ENCODE measurements at places on chromosomes 2 and 18. TPM values are rescaled to one million over a fixed set of nuclear protein-coding genes. Genes with fewer than 3 reads are reported as not detected.

The DCDC2C gene
- not detected for total RNA-seq

The ADRA2B gene
- total RNA-seq = not detected

The CKAP2L gene
- 25.2 TPM for total RNA-seq

The EN1 gene
- total RNA-seq = not detected

The ELOA2 gene
- total RNA-seq = not detected

The PIEZO2 gene
- total RNA-seq = 11.2 TPM

The DNAH7 gene
- total RNA-seq = 0.05 TPM

The HOXD13 gene
- total RNA-seq = not detected

The UGT1A5 gene
- not detected for total RNA-seq

The SCYGR5 gene
- total RNA-seq = not detected

The SLC9A2 gene
- not detected for total RNA-seq

The GLI2 gene
- total RNA-seq = 0.51 TPM

The RPL37A gene
- 2,952 TPM for total RNA-seq

The ARHGAP25 gene
- 2.0 TPM for total RNA-seq

The FBXO15 gene
- not detected for total RNA-seq

The SOCS6 gene
- 15.0 TPM for total RNA-seq

The NT5DC4 gene
- not detected for total RNA-seq

The OTX1 gene
- not detected for total RNA-seq

The TCF23 gene
- total RNA-seq = not detected

The PARD6G gene
- total RNA-seq = 1.8 TPM

The DNAJC5G gene
- 0.77 TPM for total RNA-seq

The C1QL2 gene
- not detected for total RNA-seq

The TMEM17 gene
- 1.2 TPM for total RNA-seq

The CRACDL gene
- 3.8 TPM for total RNA-seq

The CAPN10 gene
- 39.9 TPM for total RNA-seq

The AOX1 gene
- 0.23 TPM for total RNA-seq

The ABCG8 gene
- total RNA-seq = not detected

The WNT6 gene
- not detected for total RNA-seq

The KATNAL2 gene
- total RNA-seq = 1.3 TPM

The SEPTIN10 gene
- 105 TPM for total RNA-seq

The CDCA7 gene
- total RNA-seq = 27.7 TPM

The FOXD4L1 gene
- 0.18 TPM for total RNA-seq

The ALKAL2 gene
- not detected for total RNA-seq

The FIGN gene
- 6.6 TPM for total RNA-seq

The ESCO1 gene
- 9.1 TPM for total RNA-seq

The C2orf69 gene
- total RNA-seq = 11.4 TPM

The BZW1 gene
- total RNA-seq = 347 TPM

The RNU2-63P gene
- total RNA-seq = not detected

The NCKAP5 gene
- 3.0 TPM for total RNA-seq

The TBR1 gene
- total RNA-seq = 0.09 TPM
